ENCODE measurements at places on chromosomes 5 and 9.
A peak's percentile ranks its signal among the peaks of the same experiment; 100 is the strongest.

DNA sequence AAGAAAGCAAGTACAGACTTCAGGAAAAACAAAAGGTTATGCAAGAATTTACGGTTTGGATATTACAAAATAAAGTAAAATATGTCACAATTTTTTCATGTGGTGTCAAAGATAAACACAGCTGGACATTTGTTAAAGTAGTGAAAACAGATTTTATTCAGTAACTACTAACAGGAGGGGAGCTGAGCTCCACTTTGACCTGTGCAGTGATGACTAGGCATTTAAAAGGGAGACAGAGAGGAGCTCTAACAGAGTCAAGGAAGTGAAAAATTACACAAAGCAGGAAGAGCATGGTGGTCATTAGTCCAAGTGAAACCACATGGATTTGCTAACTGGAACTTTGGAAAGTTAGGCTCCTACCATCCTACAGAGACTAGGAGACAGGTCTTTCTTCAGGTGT is 263.6 kb upstream of the PCSK5 start:
- DNase-seq = no peak

DNA sequence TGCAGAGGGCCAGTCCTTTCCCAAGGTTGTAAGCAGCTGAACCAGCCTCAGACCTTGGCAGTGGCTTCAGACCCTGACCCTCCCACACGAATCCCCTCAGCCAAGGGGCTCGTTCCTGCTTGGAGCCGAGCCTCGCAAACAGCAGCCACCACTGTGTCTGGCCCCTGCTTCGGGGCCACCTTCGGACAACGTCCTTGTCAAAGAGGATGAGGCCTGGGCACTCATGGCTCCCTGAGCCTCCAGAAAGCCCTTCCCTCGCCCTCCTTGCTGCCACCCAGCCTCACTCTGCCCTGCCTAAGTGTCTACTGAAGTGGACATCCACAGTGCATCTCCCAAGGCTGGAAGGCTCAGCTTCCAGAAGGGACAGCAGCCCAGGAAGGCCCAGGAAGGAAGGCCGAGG is 161.7 kb downstream of the OLFM1 start:
- DNase-seq = no peak

DNA sequence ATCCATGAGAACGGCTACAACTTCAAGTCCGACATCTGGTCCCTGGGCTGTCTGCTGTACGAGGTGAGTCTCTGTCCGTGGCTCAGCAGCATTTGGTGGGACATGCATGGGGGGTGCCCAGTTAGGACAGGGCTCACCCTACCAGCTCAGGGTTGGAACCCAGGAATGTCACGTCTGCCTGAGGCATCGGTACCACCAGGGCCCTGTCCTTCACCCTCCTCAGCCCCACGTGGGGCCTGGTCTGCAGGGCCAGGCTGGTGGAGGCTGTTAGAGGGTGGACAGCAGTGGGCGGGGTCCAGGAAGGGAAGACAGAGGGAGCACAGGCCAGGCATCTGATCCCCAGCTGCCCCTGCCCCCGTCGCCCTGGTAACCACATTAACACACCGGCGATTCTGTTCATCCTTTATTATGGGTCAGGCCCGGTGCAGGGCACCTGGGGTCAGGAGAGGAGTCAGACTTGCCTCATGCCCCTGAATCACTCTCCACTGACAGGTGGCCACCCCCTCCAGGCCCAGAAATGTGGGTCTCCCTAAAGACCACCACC is 75.6 kb downstream of the PSMB7 start:
- DNase-seq = no peak

GRCh38 chr9:6076851-6077250 is 61.4 kb upstream of the RANBP6 start:
- DNase-seq = no peak

DNA sequence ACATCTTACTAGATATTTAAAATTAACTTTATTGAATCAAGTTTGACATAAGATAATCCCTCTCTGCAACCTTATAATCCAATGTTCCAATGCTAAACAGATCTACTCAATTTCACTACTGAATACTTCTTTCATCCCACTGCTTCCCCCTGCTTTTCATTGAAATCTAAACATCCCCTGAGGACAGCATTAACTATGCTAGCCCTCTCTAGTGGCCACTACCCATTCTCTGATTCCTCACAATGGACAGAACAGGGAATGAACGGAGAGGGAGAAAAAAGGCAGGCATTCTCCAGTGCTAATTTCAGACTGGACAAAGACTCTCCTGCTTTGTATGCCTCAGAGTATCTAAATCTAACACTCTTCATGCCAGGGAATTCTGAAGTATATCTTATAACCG is 54.3 kb upstream of the RGS7BP start:
- DNase-seq = no peak

DNA sequence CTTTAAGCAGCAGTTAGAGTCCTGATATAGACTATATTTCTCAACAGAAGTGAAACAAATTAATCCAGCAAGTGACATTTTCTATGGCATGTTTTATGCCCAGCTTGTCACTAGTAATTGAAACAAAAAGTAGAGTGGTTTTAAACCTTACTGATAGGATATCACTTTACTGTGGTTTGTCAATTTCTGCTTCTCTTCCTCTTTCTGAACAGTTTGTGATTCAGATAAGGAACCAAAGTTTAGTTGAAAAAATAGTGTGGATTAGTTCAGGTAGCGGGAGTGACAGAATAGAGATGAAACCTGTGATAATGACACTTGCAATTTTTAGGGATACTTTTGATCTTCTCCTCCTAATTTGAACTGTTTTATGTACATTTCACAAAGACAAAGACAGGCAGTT is 485.7 kb upstream of the EDIL3 start:
- DNase-seq = no peak

GRCh38 chr5:18491349-18491748 is 857.1 kb downstream of the TAF11L14 start:
- DNase-seq = no peak

DNA sequence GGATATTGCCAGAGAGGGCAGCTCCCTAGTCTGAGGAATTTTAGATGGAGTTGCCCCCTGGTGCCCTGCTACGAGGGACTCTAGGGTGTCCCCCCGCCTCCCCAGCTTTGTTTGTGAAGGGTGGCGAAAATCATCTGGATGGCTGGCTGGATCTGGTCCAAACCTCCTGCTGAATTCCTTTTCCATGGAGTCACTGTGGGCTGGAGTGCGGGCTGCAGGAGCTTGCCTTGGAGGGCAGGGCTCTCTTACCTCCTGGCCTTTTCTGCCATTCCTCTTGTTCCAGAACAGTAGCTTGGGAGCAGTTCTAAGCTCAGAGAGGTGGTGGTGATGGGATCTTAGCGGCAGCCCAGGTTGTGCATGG is 2.1 kb downstream of the SYNPO start:
- DNase-seq = no peak

DNA sequence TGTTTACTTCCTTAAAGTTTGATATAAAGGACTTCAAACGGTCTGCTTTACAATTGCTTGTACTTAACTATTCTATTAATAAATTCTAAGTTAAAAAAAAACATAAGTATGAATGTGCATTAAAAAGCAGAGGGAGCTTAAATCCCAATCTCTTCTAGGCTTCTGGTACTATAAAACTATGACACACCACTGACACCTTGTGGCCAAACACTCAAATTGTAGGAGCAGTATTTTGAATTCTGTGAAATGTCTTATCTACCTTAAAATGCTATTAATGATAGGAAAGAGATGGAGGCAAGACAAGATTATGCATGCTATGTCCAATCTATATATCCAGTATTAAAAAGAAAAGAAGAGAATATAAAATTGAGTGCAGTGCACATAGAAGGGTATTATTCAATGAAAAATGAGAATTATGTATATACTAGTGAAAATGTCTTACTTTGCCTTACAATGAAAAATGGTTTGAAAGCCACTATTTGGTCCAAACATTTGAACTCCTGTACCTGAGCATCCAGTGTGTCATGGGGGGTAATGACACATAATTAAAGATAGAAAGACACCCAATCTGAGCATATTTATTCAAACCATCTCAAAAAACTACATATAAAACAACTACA is 87.6 kb downstream of the ERP44 start:
- peak; percentile 5 for DNase-seq

- DNase-seq = no peak
Measured at GRCh38 chr5:58681943-58682342, 99.1 kb downstream of the RAB3C start.

DNA sequence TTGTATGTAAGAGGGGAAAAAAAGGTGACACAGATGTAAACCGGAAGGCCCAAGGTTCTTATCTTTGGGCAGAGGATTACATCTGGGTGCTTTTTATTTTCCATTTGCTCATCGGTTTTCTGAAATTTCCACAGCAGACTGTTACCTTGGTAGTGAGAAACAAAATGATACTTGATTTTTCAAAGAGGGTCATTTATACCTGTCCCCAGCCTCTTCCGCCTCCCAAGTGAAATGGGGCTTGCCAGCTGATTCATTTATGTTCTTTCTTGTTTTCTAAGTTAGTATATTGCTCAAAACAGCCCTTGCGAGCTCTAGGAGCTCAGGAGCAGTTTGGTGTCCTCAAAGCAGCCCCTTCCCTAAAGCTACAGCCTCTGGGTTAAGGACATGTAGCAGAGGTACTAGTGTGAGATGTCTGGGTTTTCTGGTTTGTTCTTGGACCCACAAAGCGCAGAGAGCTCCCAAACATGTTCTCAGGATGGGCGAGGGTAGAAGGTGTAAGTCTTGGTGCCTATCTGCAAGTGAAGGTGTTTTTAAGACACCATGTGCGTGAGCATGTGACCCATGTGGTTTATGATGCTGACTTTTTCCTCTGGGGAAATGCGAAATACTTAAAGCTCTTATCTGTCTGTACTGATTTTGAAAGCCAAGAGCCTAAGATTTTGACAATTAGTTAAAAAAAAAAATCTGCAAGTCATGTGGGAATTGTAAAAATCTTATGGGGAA is 38.3 kb downstream of the DAPK1 start:
- DNase-seq = no peak

- DNase-seq = no peak
Measured at GRCh38 chr9:96599298-96599697, 20.3 kb downstream of the CDC14B start.

- DNase-seq = no peak
Measured at GRCh38 chr9:129362287-129363000, 184.4 kb upstream of the IER5L start.

DNA sequence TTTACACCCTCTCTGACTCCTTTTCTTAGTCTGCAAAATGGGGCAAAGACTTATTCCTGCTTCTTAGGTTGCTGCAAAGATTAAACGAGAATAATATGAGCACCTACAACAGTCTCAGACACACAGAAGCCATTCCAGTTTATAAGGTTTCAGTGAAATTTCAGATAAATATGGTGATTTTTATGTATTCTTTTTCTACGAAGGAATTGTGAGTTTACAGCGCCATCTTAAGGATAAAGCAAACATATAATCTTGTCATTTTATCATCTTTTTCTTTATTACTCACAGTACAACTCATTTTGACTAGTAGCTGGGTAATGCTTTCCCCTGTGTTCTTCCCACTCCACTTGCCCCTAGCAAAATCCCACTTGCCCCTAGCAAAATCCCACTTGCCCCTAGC is 29.2 kb upstream of the SMC5 start:
- no peak for DNase-seq

DNA sequence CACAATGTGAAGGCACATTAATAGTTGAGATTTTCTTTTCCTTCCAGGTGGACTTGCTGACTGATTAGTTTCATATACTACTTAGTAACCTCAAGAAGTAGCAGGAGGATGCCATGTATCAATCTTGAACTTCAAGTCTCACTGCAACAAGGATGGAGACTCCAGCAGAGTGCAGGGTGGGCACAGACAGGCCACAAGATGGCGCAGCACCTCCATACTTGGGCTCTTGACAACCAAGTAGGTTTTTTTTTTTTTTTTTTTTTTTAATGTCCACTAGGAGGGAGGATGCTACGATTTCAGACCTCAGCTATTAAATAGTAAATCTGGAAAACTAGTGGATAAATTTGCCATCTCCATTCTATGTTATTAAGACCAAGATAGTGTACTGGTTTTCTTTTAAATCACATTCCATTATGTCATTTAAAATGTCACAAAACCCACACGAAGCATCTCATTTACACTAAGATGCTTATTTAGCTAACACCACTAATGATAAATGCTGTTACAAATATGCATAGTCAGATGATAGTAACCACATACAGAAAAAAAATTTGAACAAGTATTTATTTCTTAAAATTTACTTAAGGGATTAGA is 58.6 kb downstream of the IL6ST start:
- DNase-seq = peak; percentile 80

DNA sequence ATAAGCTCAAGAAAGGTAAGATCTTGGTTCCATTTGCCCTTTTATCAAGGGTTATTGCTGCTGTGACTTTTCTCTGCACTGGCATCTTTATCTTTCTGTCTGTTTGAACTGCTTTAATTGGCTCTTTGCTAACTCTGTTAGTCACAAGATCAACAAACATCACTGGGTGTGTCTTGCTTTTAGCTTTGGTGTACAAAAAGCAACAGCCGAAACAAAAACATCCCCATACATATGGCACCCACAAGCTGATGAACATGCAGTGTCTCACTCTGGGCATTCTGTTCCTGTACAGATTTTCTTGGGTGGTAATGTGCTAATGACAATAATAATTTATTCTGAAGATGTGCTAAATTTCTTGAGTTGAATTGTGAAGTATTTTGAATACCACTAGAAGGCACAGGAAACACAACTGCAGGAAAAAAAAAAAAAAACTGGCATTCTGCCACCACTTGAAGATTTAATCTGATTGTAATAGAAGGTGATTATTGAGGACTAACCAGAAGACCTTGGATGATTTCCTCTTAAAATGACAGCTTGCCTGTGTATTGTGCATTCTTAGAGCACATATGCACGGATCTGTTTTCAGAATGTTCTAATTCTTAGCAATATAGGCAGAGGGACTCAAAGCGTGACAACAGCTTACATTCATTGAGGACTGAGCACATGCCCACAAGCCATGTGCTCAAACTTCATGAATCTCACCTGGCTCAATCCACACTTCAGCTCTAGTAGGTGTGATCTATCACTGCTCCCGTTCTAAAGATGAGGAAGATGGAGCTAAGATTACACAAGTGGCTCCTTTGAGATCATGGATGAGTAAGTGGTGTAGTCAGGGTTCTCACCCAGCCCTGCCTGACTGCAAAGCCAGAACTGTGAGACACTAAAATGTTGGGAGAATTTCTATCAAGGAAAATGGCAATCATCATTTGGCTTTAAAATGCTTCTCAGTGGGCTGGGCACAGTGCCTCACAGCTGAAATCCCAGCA is 96.4 kb downstream of the EBF1 start:
- no peak for DNase-seq

DNA sequence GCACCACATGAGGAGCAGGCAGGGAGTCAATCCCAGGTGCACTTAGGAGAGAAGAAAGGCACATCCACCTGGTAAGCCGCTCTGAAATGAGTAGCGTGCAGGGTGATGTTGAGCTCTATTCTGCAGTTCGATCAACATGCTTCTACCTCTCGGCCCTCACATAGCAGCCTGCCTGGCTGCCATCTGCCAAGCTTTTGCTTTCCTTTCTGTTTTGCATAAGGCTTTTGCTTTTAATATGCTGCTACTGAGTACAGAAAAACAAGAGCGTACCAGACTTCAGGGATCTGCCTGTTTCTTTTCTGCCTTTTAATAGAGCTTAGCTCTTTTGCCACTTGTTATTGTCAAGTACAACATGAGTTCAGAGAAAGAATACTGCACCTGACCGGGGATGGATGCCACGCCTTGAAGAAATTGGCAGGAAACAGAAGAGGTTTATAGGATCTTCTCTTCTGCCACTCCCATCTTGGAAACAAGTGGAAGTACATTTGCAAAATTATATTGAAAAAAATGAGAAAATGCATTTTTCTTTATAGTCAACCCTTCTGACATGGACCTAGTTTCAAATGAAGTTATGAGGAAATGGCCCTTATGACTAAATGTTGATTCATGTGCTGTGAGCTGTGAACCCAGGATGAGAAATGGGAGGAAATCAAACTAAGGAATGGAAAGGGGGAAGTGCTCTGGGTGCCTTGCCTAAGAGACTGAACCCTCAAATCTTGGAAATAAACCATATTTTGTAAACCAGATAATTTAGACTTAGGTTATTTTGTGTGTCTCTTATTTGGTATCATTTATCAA is 4.0 kb upstream of the FCHO2 start:
- no peak for DNase-seq
